GM23338 (cell line): ENCODE measurements at places on chromosomes 1 and 21. TPM values are rescaled to one million over a fixed set of nuclear protein-coding genes. Genes with fewer than 3 reads are reported as not detected.

DNA sequence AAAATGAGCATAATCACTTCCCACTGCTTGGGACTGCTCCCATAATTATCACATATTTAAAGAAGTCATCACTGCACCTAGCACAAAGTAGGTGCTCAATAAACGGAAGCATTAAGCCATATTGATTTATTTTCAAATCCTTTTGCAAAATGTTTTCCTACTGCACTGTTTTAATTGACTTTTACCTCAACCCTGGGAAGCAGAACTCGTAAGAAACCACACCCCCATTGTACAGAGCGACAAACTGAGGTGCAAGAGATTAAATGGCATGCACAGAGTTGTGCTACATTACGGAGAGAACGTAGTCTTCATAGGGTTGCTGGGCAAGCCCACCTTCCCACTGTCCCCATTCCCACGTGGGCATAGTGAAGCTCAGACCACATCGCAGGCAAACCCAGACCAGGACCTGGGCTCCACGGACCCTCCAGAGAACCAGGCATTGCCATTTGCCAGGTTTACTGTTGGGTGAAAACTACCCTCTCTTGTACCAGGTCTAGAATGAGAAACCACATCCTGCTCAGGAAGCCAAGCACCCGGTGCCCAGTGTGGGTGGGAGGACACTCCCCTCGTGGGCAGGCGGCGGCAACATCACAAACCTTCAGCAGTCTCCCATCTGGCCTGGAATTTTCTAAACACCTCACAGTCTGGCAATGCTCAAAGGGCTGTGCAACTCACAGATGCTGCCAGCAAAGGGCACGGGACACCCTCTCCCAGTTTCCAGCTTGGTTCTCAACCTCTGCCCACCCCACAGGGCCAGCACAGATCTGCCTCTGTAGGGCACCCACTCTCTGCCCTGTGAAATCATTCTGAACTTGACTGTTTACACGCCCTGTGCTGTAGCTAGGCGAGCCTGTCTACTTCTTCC, 8.2 kb downstream of the IFFO2 start:
- H3K27ac ChIP-seq: no peak overlapping the region
- no peaks in the 10 kb centered on the region for H3K36me3 ChIP-seq
- H3K4me3 ChIP-seq: no peak overlapping the region
- DNase-seq: no peak
- peaks cover 30% of the 10 kb centered on the region for H3K4me1 ChIP-seq
- H3K27me3 ChIP-seq: no peaks in the 10 kb centered on the region

DNA sequence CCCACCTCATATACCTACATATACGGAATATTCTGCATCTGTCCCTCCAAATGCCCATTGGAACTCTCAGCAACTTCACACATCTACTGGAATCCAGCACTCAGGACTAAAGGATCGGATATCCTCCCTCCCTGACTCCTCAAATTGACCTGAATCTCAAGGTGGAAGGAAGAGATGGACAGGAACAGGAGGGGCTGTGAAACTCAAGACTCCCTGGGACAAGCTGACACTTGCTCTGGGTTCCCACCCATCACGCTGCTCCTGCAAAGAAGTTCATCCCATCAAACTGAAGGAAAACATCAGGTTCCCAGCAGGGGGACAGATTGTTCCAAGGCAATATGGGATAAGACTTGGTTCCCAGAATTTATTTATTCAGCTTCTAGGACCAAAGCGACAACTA, 30.3 kb upstream of the TIAM1 start:
- H3K4me3 ChIP-seq: no peak overlapping the region
- H3K36me3 ChIP-seq: no peaks in the 10 kb centered on the region; the same call in 1 of the 2 replicates
- no peak overlapping the region for H3K27ac ChIP-seq
- no peaks in the 10 kb centered on the region for H3K27me3 ChIP-seq
- no peak for DNase-seq
- no peaks in the 10 kb centered on the region for H3K4me1 ChIP-seq

- no peak overlapping the region for H3K4me3 ChIP-seq
- no peak for DNase-seq
- H3K27ac ChIP-seq: no peak overlapping the region
- H3K27me3 ChIP-seq: peaks cover 22% of the 10 kb centered on the region
Measured at GRCh38 chr1:2637442-2638145, 4.8 kb upstream of the MMEL1 start.

GRCh38 chr1:97919585-97920261, 1.1 kb downstream of the DPYD start:
- H3K4me1 ChIP-seq: peaks cover 10% of the 10 kb centered on the region
- DNase-seq: peak; percentile 8
- H3K27ac ChIP-seq: no peak overlapping the region
- H3K27me3 ChIP-seq: peaks cover 21% of the 10 kb centered on the region
- H3K4me3 ChIP-seq: peak overlapping the region; percentile 57
- no peaks in the 10 kb centered on the region for H3K36me3 ChIP-seq

DNA sequence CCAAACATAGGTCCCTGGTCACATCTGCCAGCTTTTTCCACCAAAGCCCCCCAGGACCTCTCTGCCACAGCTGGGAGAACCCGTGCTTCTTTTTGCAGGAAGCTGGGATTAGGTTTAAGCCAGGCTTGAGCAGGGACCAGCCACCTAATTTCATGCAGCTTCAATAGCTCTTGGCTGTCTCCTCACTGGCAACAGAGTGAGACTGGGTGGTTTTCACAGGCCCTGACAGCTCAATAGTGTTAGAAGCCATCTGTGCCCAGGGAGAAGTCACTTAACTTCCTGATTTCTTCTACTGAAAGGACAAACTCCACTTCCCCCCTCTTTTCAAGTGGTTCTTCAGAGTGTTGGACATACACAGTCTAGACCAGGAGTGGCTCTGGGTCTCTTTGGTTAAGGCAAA, 20.4 kb upstream of the SRSF4 start:
- peaks cover 5% of the 10 kb centered on the region for H3K36me3 ChIP-seq
- no peak overlapping the region for H3K4me3 ChIP-seq
- no peak for DNase-seq
- H3K27me3 ChIP-seq: no peaks in the 10 kb centered on the region

DNA sequence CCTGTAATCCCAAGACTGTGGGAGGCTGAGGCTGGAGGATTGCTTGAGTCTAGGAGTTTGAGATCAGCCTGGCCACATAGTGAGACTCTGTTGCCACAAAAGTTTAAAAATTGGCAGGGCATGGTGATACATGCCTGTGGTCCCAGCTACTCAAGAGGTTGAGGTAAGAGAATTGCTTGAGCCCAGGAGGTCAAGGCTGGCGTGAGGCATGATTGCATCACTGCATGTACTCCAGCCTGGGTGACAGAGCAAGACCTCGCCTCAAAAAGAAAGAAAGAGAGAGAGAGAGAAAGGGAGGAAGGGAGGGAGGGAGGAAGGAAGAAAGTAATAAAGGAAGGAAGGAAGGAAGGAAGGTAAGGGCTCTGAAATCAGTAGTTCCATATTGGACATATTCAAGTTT, 25.0 kb downstream of the GLUL start:
- H3K36me3 ChIP-seq: no peaks in the 10 kb centered on the region
- H3K27ac ChIP-seq: no peak overlapping the region
- no peaks in the 10 kb centered on the region for H3K27me3 ChIP-seq
- no peak overlapping the region for H3K4me3 ChIP-seq
- no peak for DNase-seq

DNA sequence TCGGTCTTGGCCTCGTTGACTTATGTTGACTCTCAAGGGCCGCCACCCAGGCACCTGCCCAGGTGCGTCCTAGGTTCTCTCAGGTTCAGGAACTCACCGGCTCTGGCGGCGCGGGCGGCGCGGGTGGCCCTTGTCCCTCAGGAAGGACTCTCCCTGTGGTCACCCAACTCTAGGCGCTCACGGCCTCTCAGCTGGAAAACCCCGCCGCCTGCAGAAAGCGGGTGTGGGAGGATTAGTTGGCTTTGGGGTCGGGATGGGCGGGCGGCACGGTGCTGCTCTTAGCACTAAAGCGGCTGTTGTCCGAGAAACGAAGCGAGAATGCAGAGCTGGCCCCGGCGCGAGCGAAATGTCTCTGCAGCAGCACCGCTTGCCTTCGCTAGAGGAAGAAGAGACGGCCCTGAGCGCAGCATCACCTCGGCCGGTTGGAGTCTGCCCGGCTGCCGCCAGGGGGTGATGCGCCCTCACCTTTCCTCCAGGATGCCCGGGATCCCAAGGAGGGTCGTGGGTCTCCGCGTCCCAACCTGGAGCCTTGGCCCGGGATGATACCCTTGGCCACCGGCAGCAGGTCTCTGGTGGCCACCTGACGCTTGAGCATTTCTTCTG, 8.1 kb upstream of the TADA1 start:
- peaks cover 28% of the 10 kb centered on the region for H3K27me3 ChIP-seq
- DNase-seq: peak; percentile 94

DNA sequence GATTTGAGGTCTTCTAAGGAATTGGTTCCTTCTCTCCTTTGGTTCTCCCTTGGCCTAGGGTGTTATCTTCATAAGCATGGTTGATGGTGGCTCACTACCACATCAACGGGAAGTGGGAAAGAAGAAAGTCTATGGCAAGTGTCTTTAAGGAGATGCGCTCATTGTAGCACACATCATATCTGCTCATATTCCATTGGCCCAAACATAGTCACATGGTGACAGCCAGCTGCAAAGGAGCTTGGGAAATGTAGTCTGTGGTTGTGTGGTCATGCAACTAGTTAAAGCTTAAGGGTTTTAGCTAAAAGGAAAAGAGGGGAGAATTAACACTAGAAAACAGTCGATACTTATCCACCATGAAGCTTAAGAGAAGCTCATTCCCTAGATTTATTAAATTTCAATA, 11.4 kb upstream of the MRPS6 start:
- no peaks in the 10 kb centered on the region for H3K4me1 ChIP-seq
- H3K27me3 ChIP-seq: no peaks in the 10 kb centered on the region
- peak; percentile 58 for DNase-seq
- no peaks in the 10 kb centered on the region for H3K36me3 ChIP-seq
- no peak overlapping the region for H3K27ac ChIP-seq

GRCh38 chr1:99397029-99397428, 132.7 kb downstream of the PLPPR4 start:
- no peak overlapping the region for H3K4me3 ChIP-seq
- H3K36me3 ChIP-seq: no peaks in the 10 kb centered on the region
- no peaks in the 10 kb centered on the region for H3K27me3 ChIP-seq
- DNase-seq: peak; percentile 48
- no peaks in the 10 kb centered on the region for H3K4me1 ChIP-seq
- no peak overlapping the region for H3K27ac ChIP-seq

DNA sequence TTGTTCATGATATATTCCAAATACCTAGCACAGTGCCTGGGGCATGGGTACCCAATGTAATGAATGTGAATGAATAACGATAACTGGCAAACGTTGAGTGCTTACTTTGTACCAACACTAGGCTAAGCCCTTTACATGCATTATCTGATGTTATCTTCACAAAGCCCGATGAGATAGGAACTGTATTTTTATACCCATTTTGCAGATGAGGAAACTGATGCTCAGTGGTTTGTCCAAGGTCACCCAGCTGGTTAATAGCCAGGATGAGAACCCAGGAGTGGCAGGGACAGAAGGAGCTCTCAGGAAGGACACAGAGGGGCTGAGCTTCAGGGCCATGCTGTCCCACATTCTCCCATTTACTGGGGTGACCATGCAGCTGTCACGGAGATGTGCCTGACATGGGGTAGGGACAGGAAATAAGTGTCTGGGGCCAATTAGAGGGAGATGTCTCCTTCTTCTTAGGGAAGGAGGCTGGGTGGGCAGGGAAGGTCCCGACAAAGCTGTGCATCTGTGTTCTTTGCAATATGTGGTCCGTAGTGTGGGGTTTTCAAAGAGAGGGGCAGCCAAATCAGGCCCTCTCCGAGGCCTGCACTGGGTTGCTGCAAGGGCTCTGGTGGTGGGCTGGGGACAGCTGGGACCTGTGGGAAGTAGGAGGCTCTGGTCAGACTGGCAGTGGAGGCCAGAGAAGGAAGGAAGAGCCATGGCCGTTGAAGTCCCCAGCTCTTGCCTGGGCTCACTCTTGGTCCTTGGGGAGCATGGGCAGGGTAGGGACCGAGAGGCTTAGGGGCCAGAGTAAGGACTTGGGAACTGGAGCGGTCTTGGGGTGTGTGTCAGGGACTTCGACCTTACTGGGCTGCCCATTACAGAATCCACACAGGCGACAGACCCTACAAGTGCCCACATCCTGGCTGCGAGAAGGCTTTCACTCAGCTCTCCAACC, 26.6 kb downstream of the A3GALT2 start:
- no peak overlapping the region for H3K27ac ChIP-seq
- no peak overlapping the region for H3K4me3 ChIP-seq
- H3K4me1 ChIP-seq: no peaks in the 10 kb centered on the region
- no peaks in the 10 kb centered on the region; the same call in 1 of the 2 replicates for H3K36me3 ChIP-seq
- DNase-seq: no peak
- no peaks in the 10 kb centered on the region for H3K27me3 ChIP-seq

GRCh38 chr1:231507476-231508355, 20.8 kb upstream of the TSNAX start:
- no peaks in the 10 kb centered on the region for H3K27me3 ChIP-seq
- H3K4me1 ChIP-seq: no peaks in the 10 kb centered on the region
- H3K36me3 ChIP-seq: no peaks in the 10 kb centered on the region

GRCh38 chr21:36656138-36656537, 42.8 kb upstream of the SIM2 start:
- H3K27me3 ChIP-seq: no peaks in the 10 kb centered on the region
- no peak overlapping the region for H3K27ac ChIP-seq
- no peaks in the 10 kb centered on the region for H3K36me3 ChIP-seq
- no peak overlapping the region for H3K4me3 ChIP-seq

GRCh38 chr1:214499732-214500131, 51.7 kb downstream of the PTPN14 start:
- no peak overlapping the region for H3K4me3 ChIP-seq
- H3K27ac ChIP-seq: no peak overlapping the region
- no peak for DNase-seq
- H3K4me1 ChIP-seq: peaks cover 45% of the 10 kb centered on the region
- H3K36me3 ChIP-seq: no peaks in the 10 kb centered on the region
- no peaks in the 10 kb centered on the region for H3K27me3 ChIP-seq

- H3K36me3 ChIP-seq: 0 out of 2 replicates have a peak, but pooled peaks cover 3% of the 10 kb centered on the region
- no peaks in the 10 kb centered on the region for H3K27me3 ChIP-seq
- no peak overlapping the region for H3K4me3 ChIP-seq
- no peak for DNase-seq
- H3K27ac ChIP-seq: no peak overlapping the region
- no peaks in the 10 kb centered on the region for H3K4me1 ChIP-seq
Measured at GRCh38 chr1:86527306-86527705, 19.6 kb upstream of the CLCA4 start.

DNA sequence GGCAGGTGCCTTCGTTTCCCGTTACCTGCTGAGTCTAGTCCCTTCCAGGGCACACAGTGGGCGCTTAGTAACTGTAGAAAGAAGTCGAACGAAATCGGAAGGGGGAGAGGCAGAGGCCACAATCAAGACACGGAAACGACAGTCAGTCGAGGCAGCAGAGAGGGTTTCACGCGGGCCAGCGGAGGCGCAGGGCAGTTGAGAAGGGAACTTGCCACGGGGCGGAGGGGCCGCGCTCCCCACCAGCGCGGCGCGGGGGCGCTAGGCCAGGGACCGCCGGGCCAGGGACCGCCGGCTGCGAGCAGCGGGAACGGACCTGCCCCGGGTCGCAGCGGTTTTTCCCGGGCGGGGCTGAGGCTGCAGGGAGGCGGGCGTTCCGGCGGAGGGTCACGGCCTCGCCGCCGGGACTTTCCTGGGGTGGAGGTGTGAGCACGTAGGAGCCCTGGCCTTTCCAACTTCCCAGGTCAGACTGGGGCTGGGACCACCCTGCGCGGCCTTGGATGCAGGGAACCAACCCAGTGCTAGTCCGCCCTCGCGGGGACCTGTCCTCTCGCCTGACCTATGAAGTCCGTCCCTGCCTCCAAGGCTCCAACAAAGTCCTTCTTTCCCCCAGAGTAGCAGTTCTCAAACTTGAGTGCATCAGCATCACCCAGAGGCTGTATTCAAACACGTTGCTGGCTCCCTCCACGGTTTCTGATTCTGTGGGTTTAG, 150.1 kb upstream of the FGGY start:
- DNase-seq: peak; percentile 70
- H3K27ac ChIP-seq: no peak overlapping the region
- peaks cover 22% of the 10 kb centered on the region for H3K27me3 ChIP-seq
- no peaks in the 10 kb centered on the region for H3K36me3 ChIP-seq

LCE2A gene
- not detected in 2 replicates for total RNA-seq

LORICRIN gene
- total RNA-seq: not detected in 2 replicates

AMPD1 gene
- not detected in 2 replicates for total RNA-seq

TMEM52 gene
- total RNA-seq: 13.4 and 19.5 TPM in 2 replicates

RCSD1 gene
- total RNA-seq: 0.73 TPM in 1 of 2 replicates, not detected in the other

CLIC6 gene
- 1.2 and 1.5 TPM in 2 replicates for total RNA-seq
